ENCODE measurements at places on chromosomes 11 and 22.

- DNase-seq: no peak
These were observed 4.2 kb upstream of the MPEG1 start for GRCh38 chr11:59216641-59217564.

DNA sequence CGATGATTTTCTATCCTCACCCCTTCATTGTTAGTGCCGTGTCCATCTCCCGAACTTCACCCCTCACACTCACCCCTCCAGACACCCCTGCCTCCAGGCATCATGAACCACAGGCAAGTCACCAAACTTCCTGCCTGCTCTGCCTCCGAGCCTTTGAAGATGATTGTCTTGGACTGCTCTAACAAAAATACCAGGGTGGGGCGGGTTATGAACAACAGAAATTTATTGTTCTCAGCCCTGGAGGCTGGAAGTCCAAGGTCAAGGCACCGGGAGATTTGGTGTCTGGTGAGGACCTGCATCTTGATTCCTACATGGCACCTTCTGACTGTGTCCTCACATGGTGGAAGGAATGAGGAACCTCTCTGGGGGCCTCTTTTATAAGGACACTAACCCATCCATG, 1508.3 kb downstream of the TBC1D22A start:
- DNase-seq: no peak

DNA sequence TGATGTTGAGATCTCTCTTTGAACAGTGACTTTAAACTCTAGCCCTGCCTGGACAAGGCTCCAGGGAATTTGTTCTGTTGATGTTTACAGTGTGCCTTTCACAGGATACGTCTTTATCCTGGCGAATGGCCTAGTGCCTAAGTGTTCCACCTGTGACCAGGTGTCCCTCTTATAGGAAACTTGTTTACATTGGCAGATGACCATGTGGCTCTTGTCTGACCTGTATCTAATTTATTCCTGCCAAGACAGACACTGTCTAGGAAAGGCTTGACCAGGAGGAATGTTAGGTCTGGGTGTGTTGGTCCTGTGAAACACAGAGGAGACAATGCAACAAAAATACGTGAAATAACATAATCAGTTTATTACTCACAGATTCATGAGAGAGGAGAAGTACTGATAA, 875.6 kb downstream of the METTL15 start:
- no peak for DNase-seq

- no peak for DNase-seq
These were observed 51.5 kb downstream of the FAM181B start for GRCh38 chr11:82682003-82682751.
